ENCODE measurements at places on chromosomes 5 and 9. TPM values are rescaled to one million over a fixed set of nuclear protein-coding genes. Genes with fewer than 3 reads are reported as not detected.

LMNB1 gene
- 15.8 TPM for polyA plus RNA-seq

SPAAR gene
- 1.9 TPM for polyA plus RNA-seq

DNA sequence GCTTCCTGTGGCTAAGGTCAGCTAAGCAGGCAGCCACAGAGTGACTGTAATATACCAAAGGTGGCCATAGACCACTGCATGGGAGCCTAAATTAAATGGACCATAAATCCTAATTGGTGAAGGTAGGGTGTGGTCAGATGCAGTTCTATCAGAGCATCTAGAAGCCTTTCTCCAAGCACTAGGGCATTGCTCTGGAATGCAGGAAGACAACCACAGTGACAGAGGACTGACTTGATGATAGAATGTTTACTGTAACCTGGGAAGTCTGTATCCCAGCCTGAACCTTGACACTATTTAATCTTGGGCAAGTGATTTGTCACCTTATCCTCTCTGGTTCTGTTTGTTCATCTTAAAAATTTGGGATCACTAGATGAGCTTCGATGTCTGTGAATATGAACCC lies 2.3 kb downstream of the FBXO38 start:
- H3K36me3 ChIP-seq: no peaks in the 10 kb centered on the region
- H3K4me3 ChIP-seq: no peak overlapping the region
- H3K4me1 ChIP-seq: peaks cover 24% of the 10 kb centered on the region
- H3K27me3 ChIP-seq: no peaks in the 10 kb centered on the region

DNA sequence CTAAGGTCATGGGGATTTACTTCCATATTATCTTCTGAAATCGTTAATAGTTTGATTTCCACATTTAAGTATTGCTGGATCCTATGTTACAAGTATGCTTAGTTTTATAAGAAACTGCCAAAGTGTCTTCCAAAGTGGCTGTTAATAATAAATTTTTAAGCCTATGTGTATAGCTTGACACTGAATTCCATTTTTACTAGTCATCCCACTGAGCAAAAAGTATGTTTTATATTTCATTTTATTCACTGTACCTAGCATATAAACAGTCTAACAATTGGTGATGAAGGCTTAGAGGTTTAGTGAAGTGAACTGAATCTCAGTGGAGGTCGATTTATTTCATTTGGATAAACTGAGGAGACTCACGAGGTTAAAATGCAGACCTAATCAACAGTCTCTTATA lies 174.6 kb downstream of the ADAMTS6 start:
- H3K4me1 ChIP-seq: no peaks in the 10 kb centered on the region
- H3K4me3 ChIP-seq: no peak overlapping the region
- no peaks in the 10 kb centered on the region for H3K27me3 ChIP-seq
- H3K36me3 ChIP-seq: no peaks in the 10 kb centered on the region
- no peak for DNase-seq

DNA sequence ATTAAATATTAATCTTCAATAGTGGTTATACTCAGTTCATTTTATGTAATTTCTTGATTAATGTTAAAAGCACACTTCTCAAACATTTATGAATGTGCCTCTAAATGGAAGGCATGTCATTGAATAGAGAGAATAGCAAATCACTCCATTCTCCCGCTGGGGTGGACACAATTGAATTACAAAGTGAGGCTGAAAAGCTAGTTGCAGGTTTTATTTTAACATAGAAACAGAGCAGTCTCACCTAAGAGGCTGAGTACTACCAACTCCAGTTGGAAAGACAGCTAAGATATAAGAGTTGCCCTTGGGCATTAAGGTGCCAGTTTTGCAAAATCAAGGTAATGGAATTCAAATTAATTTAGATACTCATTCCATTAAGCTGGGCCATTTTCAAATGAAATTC lies 147.2 kb downstream of the PCSK1 start:
- no peak overlapping the region for H3K27ac ChIP-seq
- H3K36me3 ChIP-seq: no peaks in the 10 kb centered on the region
- no peaks in the 10 kb centered on the region for H3K4me1 ChIP-seq
- H3K4me3 ChIP-seq: no peak overlapping the region

GRCh38 chr9:136582977-136583735 lies 37.3 kb upstream of the NOTCH1 start:
- H3K4me1 ChIP-seq: peaks cover 18% of the 10 kb centered on the region
- H3K4me3 ChIP-seq: no peak overlapping the region
- no peak for DNase-seq
- H3K27me3 ChIP-seq: no peaks in the 10 kb centered on the region
- H3K36me3 ChIP-seq: no peaks in the 10 kb centered on the region
- H3K27ac ChIP-seq: no peak overlapping the region

- H3K27ac ChIP-seq: no peak overlapping the region
- no peak overlapping the region for H3K4me3 ChIP-seq
Observed at GRCh38 chr9:122124528-122124927, 31.4 kb upstream of the TTLL11 start.

- no peaks in the 10 kb centered on the region for H3K4me1 ChIP-seq
- no peaks in the 10 kb centered on the region for H3K27me3 ChIP-seq
- H3K27ac ChIP-seq: no peak overlapping the region
- no peaks in the 10 kb centered on the region for H3K36me3 ChIP-seq
- H3K4me3 ChIP-seq: no peak overlapping the region
- DNase-seq: no peak
Observed at GRCh38 chr5:23268136-23268535, 239.3 kb upstream of the PRDM9 start.

- H3K36me3 ChIP-seq: no peaks in the 10 kb centered on the region
- no peaks in the 10 kb centered on the region for H3K27me3 ChIP-seq
- no peak for DNase-seq
- no peak overlapping the region for H3K27ac ChIP-seq
Observed at GRCh38 chr9:32069169-32069813, 315.2 kb upstream of the ACO1 start.
